ENCODE measurements at places on chromosomes 1 and 21.

DNA sequence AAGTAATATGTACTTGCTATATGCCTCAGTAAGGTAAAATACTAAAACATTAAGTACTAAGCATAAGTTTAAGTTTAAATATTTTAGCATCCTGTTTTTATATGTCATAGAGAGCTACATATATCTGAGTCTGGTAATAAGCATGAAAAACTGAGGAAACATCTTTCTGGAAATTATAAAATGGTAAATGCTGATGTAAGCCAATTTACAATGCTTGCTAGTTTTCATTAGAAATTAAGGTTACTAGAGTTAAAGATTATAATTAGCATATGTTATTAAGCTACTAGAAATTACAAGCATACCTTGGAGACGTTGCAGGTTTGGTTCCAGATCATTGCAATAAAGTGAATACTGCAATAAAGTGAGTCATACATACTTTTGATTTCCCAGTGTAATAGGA lies 477.0 kb upstream of the LRRC7 start:
- DNase-seq: no peak

- DNase-seq: no peak
Observed at GRCh38 chr1:158283965-158284364, 5.8 kb upstream of the CD1C start.

DNA sequence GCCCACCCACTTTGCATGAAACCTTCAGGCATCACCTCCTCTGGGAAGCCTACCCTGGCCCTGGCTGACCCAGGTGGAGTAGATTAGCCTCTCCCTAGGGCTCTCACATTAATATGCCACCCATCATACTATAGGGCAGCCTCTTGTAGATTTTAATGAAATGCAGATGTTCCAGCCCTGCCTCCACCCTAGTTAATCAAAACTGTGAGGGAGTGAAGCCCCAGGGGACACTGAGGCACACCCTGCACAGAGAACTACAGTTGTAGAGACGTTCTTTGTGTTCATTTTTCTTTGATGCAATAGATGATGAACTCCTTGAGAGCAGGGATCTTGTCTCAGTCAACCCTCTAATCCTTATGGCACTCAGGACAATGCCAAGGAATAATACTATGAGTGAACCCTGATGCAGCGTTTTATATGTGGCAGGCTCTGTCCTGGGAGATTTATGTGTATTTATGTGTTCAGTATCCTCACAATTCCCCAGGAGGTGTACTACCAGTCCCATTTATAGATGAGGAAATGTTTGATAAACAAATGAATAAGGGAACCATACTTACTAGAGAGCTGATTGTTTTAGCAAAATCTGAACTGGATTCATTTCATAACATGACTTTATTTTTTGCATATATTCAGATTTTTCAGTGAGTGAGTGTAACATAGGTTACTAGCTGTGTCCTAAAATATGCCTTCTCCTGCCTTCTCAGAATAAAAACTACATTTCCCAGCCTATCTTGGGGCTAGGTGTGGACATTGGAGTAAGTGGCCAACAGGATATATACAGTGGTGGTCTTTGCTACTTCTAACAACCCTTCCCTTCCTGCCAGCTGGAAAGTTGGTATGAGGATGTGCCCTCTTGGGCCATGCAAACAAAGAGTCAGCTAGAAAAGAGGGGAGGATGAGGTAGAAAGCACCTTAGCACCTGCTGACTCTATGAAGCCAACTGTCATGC lies 23.5 kb upstream of the PRELP start:
- no peak for DNase-seq

- DNase-seq: peak; percentile 52
Observed at GRCh38 chr1:150233359-150234308, 2.3 kb downstream of the ANP32E start.

GRCh38 chr1:23099171-23099536 lies 69.5 kb downstream of the LUZP1 start:
- DNase-seq: no peak

DNA sequence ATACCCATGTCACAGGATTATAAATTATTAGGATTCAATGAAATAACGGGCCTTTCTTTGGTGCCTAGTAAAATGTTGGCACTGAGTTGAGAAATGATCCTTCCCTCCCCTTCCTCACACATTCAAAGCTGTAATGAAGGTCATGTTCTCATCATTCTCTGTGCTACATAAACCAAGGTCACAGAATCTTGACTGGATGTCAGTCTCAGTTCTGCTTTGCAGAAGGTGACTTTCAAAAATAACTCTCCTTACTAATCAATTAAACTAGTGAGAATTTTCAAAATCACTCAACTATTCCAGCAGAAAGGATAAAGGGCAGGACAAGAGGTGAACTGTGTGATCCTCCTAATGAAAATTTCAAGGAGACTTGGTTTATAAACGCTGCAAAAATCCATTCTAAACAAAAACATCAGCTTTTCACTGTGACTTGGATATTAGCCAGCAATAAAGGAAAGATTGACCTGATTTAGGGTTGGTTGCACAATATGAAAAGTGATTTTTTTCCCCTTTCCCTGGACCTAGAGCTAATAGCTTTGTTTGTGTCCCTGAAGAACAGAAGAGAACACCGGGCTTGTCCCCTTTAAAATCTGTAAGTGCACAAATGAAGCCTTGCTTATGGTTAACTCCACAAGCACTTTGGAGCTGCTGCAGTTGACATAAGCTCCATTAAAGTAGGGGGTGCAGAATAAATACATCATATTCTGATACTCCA lies 120.1 kb downstream of the SEC16B start:
- DNase-seq: no peak

- no peak for DNase-seq
Observed at GRCh38 chr1:23126801-23127200, 41.9 kb downstream of the LUZP1 start.

GRCh38 chr1:28966617-28967016 lies 52.2 kb downstream of the EPB41 start:
- no peak for DNase-seq

DNA sequence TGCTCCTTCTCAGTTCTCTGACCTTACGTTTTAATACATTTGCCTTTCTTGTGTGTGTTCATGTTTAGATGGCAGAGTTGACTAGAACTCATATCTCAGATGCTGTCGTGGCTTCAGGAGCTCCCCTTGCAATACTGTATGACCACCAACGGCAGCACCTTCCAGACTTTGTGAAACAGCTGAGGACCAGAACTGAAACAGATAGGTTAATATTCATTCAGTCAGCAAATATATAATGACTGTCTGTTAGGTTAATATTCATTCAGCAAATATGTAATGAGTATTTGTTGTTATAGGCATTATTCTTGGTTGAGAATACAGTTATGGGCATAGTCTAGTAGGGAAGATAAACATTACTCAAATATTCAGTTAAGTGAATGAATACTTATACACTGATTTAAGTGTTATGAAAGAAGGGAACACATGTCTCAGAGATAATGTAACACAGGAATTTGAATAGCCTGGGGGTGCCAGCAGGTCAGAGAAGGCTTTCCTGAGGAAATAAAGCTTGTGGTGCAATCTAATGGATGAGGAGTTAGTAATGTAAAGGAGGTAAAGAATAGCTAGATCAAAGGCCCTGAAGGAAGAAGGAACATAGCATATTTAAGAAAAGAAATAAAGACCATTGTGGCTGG lies 88.5 kb downstream of the CEP350 start:
- no peak for DNase-seq

DNA sequence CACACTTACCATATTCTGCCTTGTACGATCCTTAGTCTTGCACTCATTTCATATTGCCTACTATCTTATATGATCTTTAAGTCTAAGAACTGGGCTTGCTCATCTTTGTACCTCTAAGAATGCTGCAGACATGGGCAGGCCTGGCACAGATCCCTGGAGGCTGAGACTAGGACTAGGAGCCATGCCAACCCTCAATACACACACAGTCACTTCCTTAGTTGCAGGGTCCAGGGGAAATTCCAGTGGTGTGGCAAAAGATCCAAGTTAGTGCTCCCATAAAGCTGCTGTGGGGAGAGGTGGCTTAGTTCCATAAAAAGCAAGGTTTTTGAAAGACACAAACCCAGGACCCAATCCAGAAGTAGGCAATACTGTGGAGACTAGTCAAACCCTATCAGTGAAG lies 59.9 kb downstream of the CYYR1 start:
- DNase-seq: no peak

DNA sequence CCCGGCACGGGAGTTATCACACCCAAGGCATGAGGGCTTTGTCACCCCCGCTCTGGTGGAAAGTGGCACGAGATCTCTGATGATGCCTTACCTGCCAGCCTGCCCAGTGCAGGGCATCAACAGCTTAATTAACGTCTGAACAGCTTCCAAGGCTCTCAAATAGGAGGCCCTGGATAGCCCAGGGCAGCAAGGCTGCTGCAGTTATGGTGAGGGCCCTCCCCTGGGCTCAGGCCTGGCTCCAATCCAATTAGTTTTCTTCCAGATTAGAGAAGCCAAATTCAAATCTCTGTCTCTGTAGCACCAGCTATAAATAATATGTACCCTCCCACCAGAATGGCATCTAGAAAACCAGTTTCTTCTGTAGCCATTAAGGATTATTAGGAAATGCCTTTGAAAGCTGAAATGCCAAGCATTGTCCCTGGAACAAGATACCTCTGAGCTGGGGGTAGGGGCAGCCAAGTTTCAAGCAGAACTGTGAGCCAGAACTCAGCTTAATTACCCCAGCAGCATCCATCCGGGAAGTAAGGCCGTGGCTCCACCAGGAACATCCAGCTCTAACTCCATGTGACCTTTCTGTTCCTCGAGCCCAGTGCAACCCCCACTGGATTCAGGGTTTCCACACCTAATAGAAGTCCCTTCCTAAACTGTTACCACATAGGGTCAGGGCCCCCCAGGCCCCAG lies 12.5 kb downstream of the QSOX1 start:
- DNase-seq: no peak

DNA sequence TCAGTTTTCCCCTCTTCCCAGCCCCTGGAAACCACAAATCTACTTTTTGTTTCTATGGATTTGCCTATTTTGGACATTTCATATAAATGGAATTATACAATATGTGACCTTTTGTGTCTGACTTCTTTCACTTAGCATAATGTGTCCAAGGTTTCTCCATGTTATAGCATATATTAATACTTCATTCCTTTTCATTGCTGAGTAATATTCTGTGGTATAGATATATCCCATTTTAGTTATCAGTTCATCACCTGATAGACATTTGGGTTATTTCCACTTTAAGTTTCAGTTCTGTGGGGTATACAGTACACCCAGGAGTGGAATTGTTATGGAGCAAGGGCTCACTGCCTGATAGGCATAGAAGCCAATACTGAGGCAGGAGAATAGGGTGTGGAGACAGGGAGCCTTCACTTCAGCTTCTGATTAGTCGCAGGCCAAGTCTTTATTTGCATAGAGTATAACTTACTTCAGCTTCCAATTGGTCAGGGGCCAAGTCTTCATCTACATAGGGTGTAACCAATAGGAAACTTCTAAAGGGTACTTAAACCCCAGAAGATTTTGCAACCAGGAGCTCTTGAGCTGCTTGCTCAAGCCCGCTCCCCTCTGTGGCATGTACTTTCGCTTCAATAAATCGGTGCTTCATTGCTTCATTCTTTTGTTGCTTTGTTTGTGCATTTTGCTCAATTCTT lies 8.3 kb upstream of the NVL start:
- no peak for DNase-seq

GRCh38 chr21:34956416-34957316 lies 92.4 kb downstream of the RUNX1 start:
- no peak for DNase-seq

DNA sequence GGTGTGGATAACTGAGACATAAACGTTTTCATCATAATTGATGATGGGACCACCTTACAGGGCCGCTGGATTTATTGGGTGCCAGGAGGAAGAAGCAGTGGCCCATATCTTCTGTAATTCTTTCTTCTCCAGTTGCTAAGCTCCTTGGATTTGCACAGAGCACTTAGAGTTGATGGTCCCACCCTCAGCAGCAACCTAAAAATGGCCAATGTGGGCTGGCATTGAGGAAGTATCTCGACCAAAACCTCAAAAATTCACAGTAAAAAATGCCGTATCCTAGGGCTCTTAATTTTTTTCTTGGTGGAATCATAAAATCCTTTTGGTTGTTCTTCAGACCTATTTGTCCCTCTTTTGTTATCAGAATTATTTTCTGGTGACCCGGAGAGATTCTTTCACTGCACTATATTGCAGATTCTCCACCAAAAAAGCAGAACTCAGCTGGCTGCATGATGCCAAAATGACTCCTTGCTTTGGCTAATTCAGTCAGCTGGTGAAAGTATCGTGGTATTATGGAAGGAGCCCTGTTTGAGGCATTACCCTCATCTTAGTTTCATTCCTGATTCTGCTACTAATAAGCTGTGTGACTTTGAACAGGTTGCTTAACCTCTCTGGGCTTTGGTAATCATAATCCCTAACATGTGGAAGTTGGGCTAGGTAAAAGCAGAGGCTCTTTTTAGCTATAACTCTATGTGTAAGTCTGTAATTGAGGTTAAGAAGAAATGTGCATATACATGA lies 27.6 kb downstream of the KIRREL1 start:
- no peak for DNase-seq

GRCh38 chr21:40569357-40569756 lies 277.6 kb downstream of the DSCAM start:
- DNase-seq: no peak

GRCh38 chr1:176466514-176466913 lies 3.5 kb downstream of the PAPPA2 start:
- DNase-seq: no peak

DNA sequence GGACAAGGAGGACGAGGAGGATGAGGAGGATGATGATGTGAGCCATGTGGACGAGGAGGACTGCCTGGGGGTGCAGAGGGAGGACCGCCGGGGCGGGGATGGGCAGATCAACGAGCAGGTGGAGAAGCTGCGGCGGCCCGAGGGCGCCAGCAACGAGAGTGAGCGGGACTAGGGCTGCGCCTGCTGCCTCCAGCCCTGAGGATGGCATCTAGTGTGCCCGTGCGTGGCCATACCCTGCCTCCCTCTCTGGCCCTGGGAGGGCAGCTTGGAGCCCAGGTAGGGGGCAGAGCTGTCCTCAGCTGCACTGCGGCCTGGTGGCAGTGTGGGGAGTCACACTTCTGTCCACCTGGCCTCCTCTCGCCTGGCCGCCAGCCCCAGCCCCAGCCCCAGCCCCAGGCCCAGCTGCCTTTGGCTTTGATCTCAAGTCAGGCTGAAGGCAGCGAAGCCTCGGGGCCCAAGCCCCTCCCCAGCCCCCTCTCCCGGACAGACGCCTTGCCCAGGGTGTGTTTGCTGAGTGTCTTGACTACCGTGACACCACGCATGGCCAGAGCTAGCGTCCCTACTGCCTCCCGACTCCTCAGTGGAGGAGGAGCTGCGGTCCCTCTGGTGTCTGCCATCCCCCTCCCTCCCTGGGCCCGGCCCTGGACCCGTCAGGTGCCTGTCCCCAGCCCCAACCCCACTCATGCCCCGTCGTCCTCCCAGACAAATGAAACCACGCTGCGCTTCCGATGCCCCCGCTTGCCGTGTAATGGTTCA lies 155.2 kb downstream of the PEX14 start:
- no peak for DNase-seq

DNA sequence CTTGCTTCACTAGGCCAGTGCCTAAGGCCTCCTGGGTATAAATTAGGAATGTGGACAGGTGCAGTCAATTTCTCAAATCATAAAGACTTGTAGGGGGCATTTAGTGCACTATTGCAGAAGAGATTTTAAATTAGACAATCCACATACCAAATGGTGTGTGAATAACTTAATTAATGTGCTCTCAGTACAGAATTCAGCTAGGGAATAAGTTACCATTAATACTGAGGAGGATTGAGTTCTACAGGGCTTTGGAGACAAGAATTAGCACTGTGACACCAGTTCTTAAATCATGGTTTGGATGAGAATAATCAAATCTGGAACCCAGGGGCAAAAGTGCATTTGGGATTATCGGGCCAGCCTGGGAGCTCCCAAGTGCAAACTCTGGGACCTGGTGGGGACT lies 1.7 kb downstream of the SYPL2 start:
- no peak for DNase-seq
